ENCODE measurements at places on chromosomes 3 and 15.

GRCh38 chr3:112474796-112475195 lies 24.5 kb downstream of the BTLA start:
- no peak for DNase-seq

- DNase-seq: no peak
These were observed 49.4 kb downstream of the DPH6 start for GRCh38 chr15:35496585-35496984.

- no peak for DNase-seq
These were observed 31.6 kb downstream of the SAXO2 start for GRCh38 chr15:82294061-82294690.

DNA sequence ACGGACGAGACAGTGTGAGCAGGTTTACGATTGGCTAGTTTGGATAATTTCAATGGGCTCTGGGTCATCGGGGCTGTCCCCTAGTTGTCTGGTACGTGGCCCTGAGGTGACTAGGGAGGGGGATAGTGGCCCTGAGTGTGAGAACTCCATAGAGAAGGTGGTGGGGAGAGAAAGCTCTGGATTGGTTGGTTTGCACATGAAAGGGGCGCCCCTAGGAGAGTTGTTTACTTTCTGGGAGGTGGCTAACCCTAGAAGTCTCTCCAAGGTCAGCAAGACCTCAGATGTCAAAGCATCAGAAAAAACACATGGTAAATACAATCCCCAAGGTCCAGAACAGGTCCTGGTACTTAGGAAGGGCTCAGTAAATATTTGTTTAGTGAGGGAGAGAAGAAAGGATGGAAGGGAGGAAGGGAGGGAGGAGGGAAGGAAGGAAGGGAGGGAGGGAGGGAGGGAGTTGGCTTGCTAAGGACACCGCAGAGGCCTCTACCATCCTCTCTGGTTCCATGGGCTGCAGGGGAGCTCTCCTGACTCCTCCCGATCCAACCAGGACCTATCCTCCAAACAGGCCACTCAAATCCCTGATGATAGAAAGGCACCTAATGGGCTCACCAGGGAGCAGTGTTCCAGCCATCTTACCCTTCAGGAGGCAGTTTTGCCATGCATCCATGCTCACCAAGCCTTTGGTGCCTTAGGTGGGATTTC lies 3.0 kb upstream of the TRH start:
- peak; percentile 0 for DNase-seq

- no peak for DNase-seq
These were observed 33.2 kb upstream of the POU1F1 start for GRCh38 chr3:87309601-87310000.

DNA sequence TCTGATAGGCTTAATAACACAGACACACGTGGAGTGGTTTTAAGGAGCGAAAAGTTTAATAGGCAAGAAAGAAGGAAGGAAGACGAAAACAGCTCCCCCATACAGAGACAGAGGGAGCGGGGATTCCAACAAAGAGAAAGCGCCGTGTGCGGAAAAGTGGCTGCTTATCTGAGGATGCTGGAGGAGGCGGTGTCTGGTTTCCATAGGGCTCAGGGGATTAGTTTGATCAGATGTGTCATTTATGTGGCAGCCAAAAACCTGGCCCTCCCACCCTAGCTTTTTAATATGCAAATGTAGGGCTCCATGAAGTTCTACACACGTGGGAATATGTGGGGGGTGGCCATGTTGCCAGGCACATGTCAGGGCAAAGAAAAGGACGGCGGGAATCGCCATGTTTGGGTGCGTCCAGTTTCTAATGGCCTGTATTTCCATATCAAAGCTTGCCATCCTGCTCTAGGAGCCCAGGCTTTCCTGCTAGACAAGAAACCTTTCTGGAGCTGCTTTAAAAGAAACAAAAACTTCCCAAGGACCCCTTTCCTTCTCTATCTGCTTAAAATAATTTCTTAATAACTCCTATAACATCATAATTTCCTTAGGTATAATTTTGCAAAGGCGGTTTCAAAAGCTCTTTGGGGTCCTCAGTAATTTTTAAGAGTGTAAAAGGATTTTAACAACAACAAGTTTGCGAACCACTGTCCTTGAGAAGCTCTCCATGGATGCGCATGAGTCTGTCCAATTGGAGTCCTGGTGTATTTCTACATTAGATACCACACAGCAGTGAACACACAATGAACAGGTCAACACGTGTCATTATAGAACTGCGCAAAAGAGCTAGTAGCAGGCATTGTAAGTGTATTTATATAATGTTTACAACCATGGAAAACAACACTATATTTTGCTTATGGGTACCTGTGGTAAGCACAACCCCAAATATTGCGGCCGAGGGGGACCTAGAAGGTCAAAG lies 622 bp upstream of the ZNF589 start:
- DNase-seq: no peak

DNA sequence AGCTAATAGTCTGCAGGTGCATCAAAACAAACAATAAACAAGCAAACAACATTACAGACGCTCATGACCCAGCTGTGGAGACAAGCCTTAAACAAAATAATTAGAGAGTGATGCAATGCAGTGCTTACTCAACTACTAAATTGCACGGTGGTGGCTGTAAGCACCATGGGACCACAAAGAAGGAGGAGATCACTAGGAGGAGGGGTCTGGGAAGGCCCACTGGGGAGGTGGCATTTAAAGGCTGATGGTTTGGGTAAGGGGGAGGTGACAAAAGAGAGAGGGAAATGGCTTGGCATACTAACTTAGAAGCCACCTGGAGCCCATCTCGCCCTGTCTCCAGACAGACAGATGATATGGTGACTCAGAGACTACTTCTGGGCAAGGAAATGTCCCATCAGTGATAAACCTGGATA lies 516.7 kb downstream of the FOXP1 start:
- peak; percentile 29 for DNase-seq

GRCh38 chr3:152469248-152470025 lies 200.7 kb downstream of the MBNL1 start:
- DNase-seq: no peak

DNA sequence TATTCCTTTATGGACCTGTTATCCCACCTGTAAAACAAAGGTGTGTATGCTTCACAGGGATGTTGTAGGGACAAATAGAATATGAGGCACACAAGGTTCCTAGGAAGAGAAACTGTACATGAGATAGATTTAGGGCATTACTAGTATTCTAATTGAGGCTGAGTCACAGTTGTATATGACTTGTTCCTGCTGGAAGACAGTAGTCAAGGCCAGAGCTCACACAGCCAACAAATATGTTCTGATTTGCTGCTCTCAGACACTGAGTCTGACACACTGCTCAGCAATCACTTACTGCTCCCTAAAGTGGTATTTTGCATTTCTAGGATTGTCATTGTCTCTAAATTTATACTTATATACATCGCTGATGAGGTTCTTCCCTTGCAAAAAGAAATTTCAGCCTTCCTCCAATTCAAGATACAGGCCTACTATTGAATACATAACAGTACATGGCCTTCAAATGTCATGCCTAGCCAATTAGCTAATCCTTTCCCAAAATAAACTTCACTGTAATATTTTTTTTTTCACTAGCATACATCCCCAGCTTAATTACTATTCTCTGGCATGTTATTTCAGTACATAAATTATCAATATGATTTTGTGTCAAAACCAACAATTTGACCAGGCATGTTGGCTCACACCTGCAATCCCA lies 69.8 kb downstream of the TIGIT start:
- no peak for DNase-seq

DNA sequence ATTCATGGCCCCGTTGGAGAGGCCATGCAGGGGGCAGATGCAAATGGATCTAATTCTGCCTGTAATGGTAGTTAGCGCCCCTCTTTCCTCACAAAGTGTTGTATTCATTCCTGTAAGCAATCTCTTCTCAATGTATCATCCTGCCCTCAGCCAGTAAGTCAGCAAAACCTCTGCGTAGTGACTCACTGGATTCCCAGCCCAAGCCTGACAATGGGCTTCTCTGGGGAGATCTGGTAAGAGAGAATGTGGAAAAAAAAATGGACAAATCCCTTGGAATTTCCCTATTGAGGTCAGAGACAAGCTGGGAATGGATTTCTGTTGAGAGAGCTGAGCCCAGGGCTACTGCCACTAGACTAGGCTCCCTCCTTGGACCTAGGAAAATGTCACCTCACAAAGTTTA lies 25.4 kb downstream of the ADPGK start:
- no peak for DNase-seq

DNA sequence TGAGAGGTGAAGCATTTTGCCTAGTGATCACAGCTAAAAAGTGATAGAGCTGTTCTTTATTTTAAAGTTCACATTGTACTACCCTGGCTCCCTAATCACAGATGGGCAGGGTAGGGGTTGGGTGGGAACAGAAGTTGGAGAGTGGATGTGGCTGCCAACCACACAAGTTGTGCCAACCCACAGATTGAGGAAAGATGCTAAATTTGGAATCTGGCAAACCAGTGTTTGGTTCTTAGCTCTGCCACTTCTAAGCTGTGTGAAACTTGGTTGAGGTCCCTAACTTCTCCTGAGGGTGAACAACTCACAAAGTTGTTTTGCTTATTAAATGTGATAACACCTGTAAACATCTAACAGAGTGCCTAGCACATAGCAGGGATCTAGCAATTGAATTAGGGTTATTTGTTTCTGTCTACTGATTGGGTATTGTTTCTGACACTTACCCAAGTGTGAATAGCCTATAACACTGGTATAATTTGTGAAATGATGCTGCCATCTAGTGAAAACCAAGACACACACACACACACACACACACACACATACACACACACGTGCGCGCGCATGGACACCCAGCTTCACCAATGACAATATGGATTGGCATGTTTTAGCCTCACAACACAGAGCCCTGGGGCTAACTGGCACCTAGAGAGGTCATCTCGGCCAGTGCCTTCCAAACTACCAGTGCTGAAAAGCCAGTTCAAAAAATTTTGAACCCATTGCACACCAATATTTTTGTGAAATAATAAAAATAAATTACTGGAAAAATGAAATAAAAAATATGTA lies 25.3 kb downstream of the ADGRG7 start:
- DNase-seq: peak; percentile 0

- DNase-seq: no peak
These were observed 19.1 kb downstream of the ZDHHC19 start for GRCh38 chr3:196192036-196192523.

DNA sequence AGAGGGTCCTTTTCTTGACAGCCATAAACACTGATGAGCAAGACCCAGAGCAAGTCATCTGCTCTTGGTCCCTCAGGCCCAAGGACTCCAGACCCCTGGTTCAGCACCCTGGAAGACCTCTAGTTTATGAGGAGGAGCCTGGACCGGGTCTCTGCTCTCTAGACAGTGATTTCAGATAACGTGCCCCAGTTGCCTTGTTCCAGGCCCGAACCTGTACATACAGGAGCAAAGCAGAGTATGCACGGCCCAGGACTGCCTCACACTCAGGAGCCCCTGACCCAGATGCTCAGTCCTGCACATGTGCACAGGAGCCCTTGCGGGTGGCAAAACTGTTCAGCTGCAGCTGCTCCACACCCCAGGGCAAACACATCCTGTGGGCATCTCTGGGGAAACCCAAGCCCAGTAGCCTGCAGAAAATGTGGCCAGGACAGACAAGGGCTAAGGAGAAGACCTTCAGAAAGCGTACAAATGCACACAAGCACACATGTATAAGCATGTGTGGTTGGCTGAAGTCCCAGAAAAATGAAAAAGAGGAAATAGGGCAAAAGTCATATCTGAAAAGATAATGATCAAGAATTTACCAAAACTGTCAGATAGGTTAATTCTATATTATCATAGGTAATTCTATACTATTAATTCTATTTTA lies 59.9 kb upstream of the CORO2B start:
- DNase-seq: no peak

DNA sequence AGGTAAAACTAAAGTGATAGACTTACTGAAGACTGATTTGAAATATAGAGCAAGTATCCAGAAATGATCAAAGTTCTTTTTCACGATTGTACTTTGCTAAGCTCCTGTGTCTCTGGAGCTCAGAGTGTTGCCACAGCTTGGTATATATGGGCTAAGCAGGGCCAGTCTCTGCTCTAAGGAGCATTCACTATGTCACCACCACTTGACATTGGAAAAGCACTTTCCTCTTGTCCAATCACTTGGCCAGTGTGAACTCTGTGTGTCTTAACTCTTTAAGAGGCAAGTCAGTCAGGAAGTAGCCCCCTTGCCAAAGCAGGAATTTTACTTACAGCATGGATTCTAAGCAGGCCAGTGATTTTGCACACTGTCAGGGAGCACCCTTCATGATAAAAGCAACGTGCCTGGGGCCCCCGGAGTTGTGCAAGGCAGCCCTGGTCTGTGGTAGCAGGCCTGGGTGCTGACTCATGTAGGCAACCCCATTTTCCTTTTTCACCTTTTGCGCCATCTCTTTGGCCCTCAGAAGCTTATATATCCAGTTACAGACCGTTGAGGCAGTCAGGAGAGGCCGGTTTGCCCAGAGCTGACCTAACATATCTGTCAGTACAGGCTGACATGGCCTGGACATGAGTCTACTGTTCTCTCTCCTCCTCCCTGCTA lies 73.0 kb downstream of the HCN4 start:
- DNase-seq: no peak

- no peak for DNase-seq
These were observed 1006.6 kb upstream of the CFAP20DC start for GRCh38 chr3:60056404-60056803.

GRCh38 chr3:27125821-27126501 lies 243.2 kb downstream of the NEK10 start:
- no peak for DNase-seq

- no peak for DNase-seq
These were observed 17.6 kb downstream of the CFAP44 start for GRCh38 chr3:113423699-113424098.

DNA sequence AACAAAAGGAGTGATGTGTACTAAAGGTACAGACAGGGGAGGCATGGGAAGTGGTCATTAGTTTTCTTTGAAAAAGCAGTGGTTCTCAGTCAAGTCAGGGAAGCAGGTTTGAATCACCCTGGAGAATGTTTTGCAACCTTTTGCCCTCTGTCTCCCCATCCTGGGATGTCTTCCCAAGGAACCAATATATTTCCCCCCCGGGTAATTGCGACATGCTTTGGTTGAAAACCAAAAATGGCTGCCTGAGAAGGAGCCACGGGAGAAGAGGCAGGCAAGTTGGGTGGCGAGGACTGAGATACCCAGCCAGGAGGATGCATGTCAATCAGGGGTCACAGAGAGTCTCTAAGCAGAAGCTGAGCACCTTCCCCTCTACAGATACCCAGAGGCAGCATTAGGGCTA lies 20.2 kb upstream of the PPP1R2 start:
- no peak for DNase-seq

DNA sequence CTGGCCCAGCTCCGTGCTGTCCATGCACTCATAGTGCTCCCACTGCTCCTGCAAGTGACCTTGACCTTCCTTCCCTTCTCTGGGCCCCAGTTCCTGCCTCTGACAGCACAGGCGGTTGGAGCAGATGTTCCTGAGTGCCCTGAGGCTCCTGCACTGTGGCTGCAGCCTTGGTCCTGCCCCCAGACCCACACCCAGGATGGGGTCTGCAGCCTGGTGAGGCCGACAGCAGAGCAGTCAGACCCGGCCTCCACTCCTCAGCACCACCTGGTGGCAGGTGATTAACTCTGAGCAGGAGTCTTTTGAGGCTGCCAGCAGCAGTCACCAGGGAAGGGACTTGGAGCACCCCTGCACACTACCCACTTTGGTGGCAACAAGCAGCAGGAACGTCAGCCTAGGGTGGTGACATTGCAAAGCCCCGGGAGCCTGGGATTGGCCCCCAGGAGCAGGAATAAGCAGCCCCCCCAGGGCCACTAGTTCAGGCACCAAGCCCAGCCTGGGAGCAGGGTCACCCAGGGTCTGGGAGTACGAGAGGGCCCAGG lies 64.6 kb downstream of the CYP11A1 start:
- peak; percentile 8 for DNase-seq

GRCh38 chr3:105516972-105517371 lies 150.3 kb downstream of the ALCAM start:
- DNase-seq: no peak

Data from NCI-H748 treated with DMSO at 0.1 percent for 48 hours (cell line).